T-helper 17 cell (primary cell): ENCODE measurements at places on chromosomes 13 and 19. TPM values are rescaled to one million over a fixed set of nuclear protein-coding genes. Genes with fewer than 3 reads are reported as not detected.

DNA sequence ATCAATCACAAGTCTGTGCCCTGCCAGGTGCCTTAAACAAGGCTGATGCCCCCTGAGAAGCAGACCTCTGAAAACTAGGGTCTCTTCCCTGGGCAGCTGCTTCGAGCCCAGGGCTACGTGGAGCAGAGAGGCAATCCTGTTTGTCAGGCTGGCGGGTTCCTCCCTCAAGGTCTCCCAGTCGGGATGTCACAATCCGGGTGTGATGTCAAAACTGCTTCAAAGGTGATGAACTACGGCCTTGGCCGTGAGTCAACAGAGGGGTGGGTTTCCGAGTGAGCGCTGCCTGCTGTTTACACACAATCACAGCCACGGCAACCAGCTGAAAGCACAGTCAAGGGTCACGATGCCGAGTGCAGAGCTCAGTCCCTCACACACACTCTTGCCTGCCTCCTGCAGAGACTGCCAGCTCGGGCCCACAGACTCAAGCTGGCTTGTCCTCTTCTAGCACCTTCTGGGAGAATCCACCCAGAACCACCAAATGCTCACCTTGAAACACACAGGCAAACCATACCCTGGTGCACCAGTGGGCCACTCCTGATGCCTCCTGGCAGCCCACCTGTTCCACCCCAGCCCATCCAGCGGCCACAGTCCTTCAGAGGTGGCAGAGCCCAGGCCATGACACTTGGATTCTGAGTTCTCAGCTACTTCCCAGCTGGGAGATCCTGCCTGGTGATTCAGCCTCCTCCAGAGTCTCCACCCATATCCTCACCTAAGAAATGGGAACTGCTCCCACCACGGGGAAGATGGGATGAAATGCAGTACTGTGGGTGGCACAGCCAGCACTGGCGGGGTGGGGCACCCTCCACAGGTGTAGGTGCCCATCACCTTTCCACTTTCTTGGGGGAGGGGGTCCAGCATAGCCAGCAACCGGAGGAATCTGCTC, 6.8 kb downstream of the ELL start:
- DNase-seq, result no peak

DNA sequence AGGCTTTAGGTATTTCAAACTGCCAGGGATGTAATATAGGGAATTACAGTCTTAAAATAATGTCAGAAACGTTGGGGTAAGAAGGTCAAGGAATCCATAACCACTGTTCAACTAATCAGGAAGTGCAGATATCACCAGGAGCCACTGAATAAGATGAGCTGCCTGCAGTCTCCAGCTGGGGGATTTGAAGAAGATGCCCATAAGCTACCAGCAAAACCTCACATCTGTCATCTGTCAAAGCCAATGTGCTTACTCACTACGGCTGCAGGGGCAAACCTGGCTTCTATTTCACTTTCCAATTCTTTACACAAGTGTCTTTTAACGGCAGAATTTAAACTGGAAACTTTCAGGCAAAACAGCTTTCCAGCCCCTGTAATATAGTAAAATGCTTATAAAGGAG, 1410.1 kb upstream of the ATXN8OS start:
- DNase-seq, result no peak

DNA sequence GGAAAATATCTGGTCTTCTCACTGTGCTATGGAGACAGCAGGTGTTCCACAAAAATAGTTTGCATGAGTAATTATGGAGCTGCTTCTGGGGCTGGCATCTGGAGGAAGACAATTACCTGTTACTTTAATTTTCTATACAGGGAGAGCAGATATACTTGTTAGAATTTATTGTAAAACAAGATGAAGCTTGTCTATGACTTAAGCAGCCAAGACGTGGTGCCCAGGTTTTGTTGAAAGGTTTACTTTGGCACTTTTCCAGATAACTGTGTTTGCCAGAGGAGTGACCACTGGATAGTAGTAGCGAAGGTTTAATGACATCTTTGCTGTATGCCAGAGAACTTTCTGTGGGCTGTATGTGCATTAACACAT, 134.5 kb upstream of the KL start:
- DNase-seq, result no peak

DNA sequence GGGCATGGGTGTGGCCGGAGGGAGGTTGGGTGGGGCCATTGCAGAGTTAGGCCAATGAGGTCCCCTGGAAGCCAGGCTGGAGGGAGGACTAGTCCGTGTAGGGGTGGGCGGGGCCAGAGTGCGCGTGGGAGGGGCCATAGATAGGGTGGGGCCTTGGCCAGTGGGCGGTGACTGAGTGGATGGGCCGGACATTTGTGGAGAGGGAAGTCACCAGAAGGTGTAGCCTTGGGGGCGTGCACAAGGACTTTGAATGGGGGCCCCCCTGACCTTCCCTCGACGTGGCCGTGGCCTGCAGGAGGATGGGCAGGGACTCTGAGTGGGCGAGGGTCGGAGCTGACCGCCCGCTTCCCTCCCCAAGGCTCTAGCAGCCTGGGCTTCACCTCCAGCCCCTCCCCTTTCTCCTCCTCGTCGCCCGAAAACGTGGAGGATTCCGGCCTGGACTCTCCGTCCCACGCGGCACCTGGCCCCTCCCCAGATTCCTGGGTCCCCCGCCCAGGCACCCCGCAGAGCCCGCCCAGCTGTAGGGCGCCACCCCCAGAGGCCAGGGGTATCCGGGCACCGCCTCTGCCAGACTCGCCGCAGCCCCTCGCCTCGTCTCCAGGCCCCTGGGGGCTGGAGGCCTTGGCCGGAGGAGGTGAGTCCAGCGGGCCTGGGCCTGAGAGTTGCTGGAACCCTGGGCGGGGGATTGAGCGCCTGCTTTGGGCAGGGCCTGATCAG, 16.5 kb upstream of the B3GNT3 start:
- DNase-seq, result no peak

- no peak for DNase-seq
Observed at GRCh38 chr13:90883592-90883991, 463.9 kb upstream of the MIR17HG start.

DNA sequence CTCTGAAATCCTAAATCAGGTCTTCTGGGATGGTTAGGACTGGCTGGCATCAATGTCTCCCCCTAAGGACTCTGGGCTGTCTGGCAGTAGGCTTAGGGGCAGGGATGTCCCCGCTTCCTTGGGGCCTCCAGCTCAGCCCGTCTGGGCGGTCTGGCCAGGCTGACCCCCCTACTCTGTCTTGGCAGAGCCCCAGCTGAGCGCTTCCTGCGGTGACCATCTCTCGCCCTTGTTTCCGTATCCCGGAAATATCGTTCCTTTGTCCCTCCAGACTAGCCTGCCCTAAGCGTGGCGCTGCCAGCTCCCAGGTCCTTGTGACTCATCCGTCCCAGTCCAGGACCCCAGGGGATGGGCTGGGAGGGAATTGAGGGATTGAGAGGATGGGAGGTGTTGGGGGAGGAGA, 11.3 kb downstream of the GTPBP3 start:
- no peak for DNase-seq

DNA sequence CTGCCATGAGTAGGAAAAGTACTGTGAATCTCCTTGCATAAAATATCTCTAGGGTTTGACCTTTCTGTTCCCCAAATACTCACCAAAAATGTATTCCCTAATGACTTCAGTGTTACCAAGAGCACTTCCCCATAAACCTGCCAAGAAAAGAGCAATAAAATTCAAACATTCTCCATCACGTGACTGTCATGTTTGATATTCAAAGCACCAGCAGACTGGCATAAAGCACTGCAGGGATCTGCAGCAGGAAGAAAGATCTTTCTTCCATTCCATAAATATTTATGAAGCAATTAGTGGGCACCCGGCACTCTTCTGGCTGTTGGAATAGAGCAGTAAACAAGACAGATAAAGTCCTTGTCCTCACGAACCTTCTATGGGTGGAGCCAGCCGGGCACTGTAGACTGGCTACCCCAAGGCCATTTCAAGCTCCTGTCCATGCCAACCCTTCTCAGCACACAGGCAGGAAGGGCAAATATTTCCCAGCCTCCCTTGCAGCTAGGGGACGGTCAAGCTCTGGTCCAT, 20.3 kb downstream of the PLA2G4C start:
- no peak for DNase-seq

- no peak for DNase-seq
Observed at GRCh38 chr19:13104848-13105711, 2.4 kb upstream of the LYL1 start.

The ZNF540 gene
- total RNA-seq, result 7.5 TPM

The BST2 gene
- total RNA-seq, result 36.7 TPM
